Activated T-cell treated with anti-CD3 and anti-CD28 coated beads, Interleukin-2, amount 50 U/mL, for 72 hours (primary cell): ENCODE measurements at places on chromosomes 2 and 18.

DNA sequence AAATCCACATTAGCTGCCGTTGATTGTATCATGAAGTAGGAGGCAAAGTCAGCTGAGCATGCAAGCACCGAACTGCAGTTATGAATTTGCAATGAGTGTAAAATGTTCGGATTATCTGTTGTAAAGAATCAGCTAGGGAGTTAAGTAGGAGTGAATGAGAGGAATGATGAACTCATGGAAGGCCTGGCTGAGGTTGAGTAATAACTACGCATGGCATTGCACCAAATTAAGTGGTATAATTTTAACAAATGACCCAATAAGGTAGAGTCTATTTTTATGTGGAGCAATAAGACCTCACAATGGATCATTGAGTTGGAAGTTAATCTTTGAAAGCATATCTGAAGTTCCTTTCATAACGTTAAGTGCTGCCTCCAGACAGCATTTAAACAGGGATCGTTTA is 288.2 kb upstream of the CHST9 start:
- no peak for DNase-seq

- no peak for DNase-seq
These were observed 21.9 kb upstream of the PAX3 start for GRCh38 chr2:222320436-222321395.

GRCh38 chr2:106192752-106193689 is 1.1 kb downstream of the UXS1 start:
- peak; percentile 63 for DNase-seq

DNA sequence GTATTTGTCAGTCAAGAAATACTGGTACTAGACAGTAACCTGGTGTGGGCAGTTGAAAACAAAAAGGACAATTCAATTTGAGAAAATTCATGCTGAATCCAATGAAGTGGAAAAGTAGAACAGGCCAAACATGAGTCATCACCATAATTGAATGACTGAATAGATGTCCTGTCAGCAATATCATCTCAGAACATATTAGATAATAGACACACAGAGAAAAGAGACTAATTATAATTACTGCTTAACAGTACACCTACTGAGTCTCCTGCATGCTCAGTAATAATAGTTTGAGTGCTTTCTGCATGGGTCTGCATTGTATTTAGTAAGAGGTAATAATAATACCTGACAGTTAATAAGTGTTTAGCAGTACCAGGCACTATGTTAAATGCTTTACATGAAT is 138.6 kb upstream of the ZC3H15 start:
- DNase-seq, result no peak

- no peak for DNase-seq
These were observed 749.5 kb downstream of the RNF144A start for GRCh38 chr2:7666596-7667259.

DNA sequence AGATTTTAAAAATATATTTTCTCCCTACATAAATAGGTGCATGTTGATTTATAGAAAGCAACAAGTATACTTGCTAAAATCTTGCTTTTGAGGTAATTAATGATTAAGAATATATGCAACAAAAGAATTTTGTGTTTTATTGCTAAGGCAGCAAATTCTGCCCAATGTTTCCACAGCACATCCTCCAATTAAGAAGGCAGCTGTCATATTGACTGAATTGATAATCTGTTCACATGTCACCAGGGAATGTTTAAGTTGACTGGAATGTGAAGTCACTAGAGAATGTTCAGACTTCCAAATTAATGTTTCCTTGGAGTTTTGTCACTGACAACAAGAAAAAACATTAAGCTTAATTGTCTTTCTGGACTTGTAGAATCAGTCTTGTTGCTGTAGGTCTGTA is 1602.7 kb upstream of the SLC39A10 start:
- no peak for DNase-seq

DNA sequence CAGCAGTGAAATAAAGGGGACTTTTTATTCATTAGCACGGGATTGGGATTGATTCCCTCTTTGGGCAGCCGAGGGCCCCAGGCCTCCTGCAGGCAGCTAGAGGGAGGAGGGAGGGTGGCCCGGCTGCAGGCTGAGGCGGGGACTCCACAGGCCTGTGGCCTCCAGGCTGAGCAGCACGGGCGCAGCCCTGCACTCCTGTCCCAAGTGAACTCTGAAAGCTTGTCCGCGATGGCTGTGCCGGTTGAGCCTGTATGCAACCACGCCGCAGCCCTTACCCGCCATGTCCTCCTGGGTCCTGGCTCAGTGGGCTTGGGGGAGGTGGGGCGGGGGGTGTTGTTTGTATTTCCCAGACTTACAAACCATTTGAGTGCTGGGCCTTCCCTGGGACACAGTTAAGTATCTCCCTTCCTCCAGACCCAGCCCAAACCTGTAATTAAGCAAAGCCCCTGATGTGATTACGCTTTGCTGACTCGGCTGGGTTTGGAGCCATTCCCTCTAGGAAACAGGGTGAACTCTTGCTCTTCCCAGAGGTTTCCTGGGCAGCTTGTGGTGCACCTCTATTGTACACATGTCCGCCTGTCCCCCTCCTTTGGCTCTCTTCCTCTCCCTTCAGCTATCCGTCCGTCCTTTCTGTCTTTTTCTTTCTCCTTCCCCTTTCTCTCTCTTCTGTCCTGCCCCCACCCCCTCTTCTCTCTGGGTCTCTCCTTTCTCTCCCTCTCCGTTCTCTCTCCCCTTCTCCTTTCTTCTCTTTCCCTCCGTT is 5.3 kb downstream of the GLI2 start:
- DNase-seq, result no peak

DNA sequence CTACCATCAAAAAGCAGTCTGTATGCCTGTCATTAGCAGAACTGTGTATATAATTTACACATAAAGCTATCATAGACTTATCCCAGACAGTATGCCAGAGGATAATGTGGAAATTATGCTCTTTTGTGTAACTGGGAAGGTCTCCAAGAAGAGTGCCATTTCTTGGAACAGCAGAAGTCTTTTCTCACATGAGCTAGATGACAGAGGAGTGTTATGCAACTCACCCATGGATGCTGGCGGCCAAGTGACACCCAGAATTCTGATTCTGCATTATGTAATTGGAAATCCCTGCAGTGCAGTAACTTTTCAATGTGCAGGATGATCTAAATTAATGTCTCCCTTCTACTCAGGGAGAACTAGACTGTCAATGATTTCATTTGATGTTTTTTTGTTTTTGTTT is 160.0 kb downstream of the UBE2E3 start:
- DNase-seq, result no peak

DNA sequence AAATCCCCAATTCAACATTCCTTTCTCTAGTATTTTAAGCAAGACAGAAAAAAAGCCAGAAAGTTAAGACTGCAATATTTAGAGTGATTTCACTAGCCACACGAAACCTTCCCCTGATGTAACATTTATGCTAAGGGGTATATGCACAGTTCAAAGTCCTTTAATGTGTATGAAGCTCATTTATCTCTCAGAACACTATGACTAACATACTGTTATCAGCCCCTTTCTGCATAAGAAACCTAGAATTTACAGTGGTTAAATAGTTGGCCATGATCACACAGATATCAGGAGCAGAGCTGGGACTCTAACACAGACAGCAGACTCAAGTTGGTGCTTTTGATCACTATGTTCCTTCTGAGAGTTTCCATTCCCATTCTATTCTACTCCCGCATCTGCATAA is 185.5 kb downstream of the CDH2 start:
- DNase-seq, result no peak

- DNase-seq, result no peak
These were observed 44.5 kb downstream of the PHLPP1 start for GRCh38 chr18:62759704-62760402.

DNA sequence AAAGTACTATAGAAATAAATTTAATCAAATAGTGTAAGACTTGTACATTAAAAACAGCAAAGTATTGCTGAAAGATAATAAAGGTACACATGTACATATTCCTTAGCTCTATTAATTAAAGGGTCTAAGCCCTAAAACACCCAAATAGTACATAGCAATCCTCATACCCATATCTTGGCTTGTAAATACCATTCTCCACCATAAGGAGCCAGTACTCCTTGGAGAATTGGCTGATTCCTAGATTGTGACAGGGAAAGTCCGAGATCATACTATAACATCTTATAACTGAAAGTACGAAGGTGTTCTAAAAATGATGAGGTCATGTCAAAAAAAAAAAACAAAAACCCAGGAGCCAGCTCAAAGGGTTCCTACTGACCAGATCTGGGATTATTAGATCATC is 614.6 kb downstream of the SUCLG1 start:
- no peak for DNase-seq
